ENCODE measurements at places on chromosomes 3 and 15.
A peak's percentile ranks its signal among the peaks of the same experiment; 100 is the strongest.

- DNase-seq, result no peak
Measured at GRCh38 chr15:78097667-78098066, 5.3 kb downstream of the SH2D7 start.

GRCh38 chr15:77584201-77584600 lies 48.5 kb downstream of the LINGO1 start:
- no peak for DNase-seq

DNA sequence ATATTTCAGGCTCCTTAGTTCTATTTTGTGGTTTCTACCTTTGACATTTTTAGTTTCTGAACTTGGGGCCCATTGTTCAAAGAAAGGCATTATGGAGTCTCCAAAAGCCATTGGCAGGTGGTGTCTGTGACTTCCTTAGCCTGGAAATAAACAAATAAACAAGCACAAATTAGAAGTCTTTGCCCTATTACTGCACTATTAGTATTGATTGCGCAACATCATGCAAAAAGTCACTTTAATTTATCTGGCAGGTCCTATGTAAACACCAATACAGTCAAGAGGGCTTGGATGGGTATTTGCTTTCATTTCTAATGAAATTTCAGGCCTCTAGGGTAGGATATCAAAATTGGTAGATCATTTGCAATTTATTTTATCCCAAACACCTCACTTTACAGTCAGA lies 85.6 kb downstream of the LPP start:
- DNase-seq, result no peak

GRCh38 chr3:46895204-46895660 lies 17.7 kb downstream of the PTH1R start:
- peak; percentile 61 for DNase-seq

DNA sequence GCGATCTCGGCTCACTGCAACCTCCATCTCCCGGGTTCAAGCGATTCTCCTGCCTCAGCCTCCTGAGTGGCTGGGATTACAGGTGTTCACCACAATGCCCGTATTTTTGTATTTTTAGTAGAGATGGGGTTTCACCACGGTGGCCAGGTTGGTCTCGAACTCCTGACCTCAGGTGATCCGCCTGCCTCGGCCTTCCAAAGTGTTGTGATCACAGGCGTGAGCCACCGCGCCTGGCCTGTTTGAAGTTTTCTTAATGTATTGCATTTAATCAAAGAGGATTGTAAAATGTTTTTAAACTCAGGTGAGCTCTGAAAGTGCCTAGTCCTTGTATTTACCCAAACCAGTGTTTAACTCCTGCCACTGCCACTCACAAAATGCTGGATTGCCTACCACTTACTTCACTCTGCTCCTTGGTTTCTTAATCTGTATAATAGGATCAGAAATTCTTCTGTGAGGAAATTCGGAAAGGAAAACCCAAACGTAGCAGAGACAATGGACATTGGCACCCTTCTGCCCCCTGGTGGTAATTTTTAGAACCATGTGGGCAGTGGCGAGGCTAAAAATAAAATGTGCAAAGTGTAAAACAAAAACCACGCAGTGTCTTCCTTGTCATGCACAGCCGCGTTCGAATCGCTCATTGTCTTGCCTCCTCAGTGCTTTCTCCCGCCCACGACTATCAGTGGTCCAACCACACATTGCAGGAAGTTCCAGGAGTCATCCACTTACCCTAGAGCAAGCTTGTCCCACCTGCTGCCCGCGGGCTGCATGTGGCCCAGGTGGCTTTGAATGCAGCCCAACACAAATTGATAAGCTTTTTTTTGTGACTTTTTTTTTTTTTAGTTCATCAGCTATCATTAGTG lies 27.3 kb downstream of the CEP19 start:
- DNase-seq, result peak; percentile 41

- no peak for DNase-seq
Measured at GRCh38 chr3:184946917-184947316, 135.0 kb downstream of the VPS8 start.

GRCh38 chr3:61723038-61723437 lies 161.7 kb downstream of the PTPRG start:
- DNase-seq, result no peak

DNA sequence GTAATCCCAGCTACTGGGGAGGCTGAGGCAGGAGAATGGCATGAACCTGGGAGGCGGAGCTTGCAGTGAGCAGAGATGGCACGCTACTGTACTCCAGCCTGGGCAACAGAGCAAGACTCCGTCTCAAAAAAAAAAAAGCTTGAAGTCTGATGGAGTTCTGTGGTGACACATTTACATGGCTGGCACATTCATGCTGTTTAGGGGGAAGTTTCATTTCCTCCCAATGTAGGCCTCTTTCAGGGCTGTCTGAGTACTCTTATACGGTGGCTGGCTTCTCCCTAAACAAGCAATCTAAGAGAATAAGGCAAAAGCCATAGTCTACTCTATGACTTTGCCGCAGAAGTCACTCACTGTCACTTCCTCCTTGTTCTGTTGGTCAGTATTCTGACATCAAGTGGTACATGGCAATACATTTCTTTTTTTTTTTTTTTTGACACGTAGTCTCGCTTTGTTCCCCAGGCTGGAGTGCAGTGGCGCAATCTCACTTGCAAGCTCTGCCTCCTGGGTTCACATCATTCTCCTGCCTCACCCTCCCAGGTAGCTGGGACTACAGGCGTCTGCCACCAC lies 41.2 kb downstream of the OIP5 start:
- no peak for DNase-seq

- DNase-seq, result no peak
Measured at GRCh38 chr3:104106276-104106675, 1260.4 kb upstream of the ALCAM start.

Data from activated CD8-positive, alpha-beta memory T cell treated with anti-CD3 and anti-CD28 coated beads for 48 hours (primary cell).